ENCODE measurements at places on chromosomes 5 and 9.

DNA sequence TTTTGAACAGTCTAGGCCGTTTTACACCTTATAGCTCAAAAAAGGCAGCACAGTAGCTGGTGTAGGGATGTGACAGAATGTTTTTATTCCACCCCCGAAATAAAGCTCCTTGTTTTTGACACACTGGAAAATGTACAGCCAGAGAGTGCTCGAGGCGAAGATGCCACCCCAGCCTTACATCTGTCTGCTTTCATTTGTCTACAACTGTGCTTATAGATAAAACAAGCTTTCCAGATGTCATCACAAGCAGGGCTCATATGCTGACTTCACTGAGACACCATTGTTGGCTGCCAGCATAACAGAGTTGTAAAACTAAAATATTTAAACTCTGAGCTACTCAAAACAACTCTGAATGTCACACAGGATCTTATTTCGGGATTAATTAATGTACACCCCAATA lies 386.3 kb downstream of the BNC2 start:
- DNase-seq, result no peak

GRCh38 chr9:136901516-136902258 lies 15.4 kb downstream of the TRAF2 start:
- no peak for DNase-seq

DNA sequence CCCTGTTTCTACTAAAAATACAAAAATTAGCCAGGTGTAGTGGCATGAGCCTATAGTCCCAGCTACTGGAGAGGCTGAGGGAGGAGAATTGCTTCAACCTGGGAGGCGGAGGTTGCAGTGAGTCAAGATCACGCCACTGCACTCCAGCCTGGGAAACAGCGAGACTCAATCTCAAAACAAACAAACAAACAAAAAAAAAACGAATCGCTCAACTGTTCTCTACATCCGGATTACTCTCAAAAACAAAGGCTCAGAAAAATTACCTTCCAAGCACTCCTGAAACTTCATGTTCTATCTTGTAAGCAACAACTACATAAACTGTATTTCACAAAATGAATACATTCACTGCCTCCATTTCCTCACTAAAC lies 14.0 kb downstream of the UBAP2 start:
- DNase-seq, result no peak

DNA sequence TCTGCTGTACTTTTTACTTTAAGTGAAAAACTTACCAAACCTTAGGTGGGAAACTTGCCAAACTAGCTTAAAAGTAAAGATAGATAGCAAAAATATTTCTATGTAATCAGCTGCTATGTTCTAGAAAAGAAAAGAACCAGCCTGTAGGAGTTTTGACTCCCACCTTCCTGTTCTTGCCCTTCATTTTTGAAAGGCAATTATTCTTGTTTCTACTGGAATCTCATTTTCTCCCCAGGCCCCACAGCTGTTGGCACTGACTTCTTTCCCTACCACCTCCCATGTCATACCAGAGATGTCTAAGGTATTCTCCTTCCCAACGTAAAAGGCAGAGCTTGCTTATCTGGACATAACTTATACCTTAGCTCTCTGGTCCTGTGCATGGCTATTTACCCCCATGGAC lies 389.7 kb downstream of the ARHGEF28 start:
- no peak for DNase-seq

Measured in caudate nucleus (tissue), 63 donors.